Neural progenitor cell (in vitro differentiated cells): ENCODE measurements at places on chromosomes 11 and 22. TPM values are rescaled to one million over a fixed set of nuclear protein-coding genes. Genes with fewer than 3 reads are reported as not detected.

Gene LRRC55
- 1.4 and 2.2 TPM in 2 replicates for total RNA-seq

Gene C11orf91
- not detected in 2 replicates for total RNA-seq

Gene CD81
- total RNA-seq: 87.6 and 181 TPM in 2 replicates

Gene MAJIN
- total RNA-seq: 0.06 TPM in 1 of 2 replicates, not detected in the other

Gene NNMT
- total RNA-seq: 1.7 TPM in 1 of 2 replicates, not detected in the other

Gene SULT4A1
- total RNA-seq: 14.2 and 15.7 TPM in 2 replicates

Gene KRTAP5-7
- total RNA-seq: not detected in 2 replicates

Gene ARHGAP42
- 14.1 and 31.0 TPM in 2 replicates for total RNA-seq

Gene SERPIND1
- total RNA-seq: not detected in 2 replicates

Gene DEFB131B
- total RNA-seq: not detected in 2 replicates

Gene OLFML1
- not detected in 2 replicates for total RNA-seq

Gene LBHD1
- 3.4 and 4.0 TPM in 2 replicates for total RNA-seq

Gene ELFN2
- total RNA-seq: 0.82 and 1.1 TPM in 2 replicates

Gene GATD1
- 24.1 and 52.9 TPM in 2 replicates for total RNA-seq

Gene IGLL1
- total RNA-seq: not detected in 2 replicates

Gene CDON
- total RNA-seq: 50.5 and 71.3 TPM in 2 replicates

Gene MEI1
- 0.25 TPM in 1 of 2 replicates, not detected in the other for total RNA-seq

Gene C11orf87
- total RNA-seq: not detected in 2 replicates

Gene PTGDR2
- 0.06 TPM in 1 of 2 replicates, not detected in the other for total RNA-seq
